ENCODE measurements at places on chromosomes 6 and 20.

GRCh38 chr6:55530931-55531330 is 48.1 kb downstream of the HMGCLL1 start:
- no peak for DNase-seq

GRCh38 chr6:38091613-38092012 is 272.1 kb downstream of the ZFAND3 start:
- DNase-seq, result no peak

GRCh38 chr6:155224618-155225017 is 39.2 kb upstream of the CLDN20 start:
- no peak for DNase-seq

- no peak for DNase-seq
These were observed 14.2 kb downstream of the SLC23A2 start for GRCh38 chr20:4987130-4987529.

GRCh38 chr6:18044108-18044783 is 56.8 kb upstream of the KIF13A start:
- no peak for DNase-seq

DNA sequence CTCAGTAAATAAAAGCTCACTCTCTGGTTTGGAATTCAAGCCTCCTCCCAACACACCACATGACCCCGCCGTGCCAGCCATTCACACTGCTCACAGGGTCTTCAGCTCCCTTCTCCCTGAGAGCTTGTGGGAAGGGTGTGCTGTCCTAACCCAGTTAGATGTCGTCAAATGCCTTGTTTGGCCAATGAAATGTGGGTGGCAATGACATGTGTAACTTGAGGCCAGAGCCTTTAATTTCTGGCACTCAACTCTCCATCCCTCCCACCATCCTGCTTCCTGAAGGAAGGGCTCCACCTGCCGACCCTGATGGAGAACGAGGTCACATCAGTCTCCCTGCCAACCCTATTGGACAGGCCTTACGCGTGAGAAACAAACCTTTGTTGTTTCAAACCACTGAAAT is 224.5 kb upstream of the AGPAT4 start:
- DNase-seq, result peak; percentile 49

- DNase-seq, result no peak
These were observed 340.9 kb upstream of the IRAK1BP1 start for GRCh38 chr6:78526432-78526831.

DNA sequence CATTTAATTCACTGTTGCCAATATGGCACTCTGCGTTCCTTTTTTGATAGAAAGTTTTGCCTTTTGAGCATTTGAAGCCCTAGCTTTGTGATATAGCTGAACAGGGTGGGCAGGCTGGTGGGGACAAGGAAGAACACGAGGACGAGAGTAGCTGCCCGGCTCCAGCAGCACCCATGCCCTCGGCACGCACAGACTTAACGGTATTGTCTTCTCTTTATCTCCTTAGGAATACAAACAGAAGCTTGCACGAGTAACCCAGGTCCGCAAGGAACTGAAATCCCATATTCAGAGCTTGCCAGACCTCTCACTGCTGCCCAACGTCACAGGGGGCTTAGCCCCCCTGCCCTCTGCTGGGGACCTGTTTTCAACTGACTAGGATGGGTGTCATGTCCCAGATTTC is 56.0 kb downstream of the RPRD1B start:
- DNase-seq, result no peak

GRCh38 chr20:6630514-6630913 is 137.0 kb upstream of the BMP2 start:
- DNase-seq, result no peak

DNA sequence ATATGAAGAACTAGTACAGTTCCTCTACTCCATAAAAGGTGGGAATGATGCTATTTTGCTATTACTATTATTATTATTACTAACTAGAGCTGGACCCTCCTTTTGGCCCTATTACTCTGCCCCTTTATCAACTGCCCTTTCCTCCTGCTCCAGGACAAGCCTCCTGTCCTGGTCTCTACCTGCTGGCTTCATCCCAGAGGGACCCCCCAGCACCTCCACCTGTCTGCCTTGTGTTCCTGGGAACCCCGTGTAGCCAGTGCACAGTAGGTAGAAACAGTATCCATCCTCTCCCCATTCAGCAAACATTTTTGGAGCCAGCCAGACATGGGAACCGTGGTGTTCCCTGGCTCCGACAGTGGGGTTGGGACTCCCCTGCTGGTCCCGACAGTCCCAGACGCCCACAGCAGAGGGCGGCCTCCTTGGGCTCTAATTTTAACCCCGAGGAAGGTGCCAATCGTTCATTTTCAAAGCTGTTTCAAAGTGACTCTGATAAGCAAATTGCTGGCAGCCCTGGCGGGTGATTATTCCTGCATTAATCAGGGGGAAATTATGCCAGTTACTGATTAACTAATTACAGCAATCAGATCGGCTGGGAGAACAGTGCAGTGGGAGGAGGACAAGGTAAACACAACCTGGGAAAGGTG is 44.2 kb upstream of the MDGA1 start:
- peak; percentile 20 for DNase-seq

GRCh38 chr6:52186075-52186474 is at the start of gene IL17A:
Gene IL17A (plus strand): TSS chr6:52186375. CDS start chr6:52186432, 57 bp downstream.
- no peak for DNase-seq

DNA sequence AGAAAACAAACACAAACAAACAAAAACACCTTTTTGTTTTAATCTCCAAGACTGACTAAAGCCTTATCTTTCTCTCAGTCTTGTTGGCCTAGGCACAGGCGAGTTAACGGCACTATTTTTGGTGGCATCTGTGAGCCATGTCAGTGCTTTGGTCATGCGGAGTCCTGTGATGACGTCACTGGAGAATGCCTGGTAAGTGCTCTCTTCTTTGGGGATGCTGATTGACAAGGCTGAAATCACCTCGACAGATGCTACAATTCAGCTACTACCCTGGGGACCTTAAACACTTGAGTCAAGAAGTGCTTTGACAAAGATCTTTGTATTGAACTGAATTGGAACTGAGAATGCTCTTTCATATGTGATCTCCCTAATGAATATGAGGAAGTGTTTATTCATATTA is 384.1 kb downstream of the LAMA2 start:
- no peak for DNase-seq

DNA sequence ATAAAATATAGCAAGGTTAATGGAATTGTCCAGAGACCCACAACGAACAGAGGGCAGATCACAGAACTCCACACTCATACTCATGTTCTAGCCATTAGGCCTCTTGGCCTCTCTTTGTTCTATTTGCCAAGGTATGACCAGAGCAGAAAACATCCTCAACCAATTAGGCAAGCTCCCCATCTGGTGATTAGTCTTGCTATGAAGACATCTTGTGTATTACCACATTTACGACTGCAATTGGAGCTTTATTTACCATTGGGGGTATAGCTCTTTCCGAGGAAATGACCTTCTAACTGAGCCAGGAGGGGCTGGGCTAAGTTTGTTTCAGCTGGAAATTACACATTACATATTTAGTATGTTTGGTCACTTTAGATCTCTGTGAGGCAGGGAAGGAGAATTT is 593.9 kb downstream of the CD109 start:
- peak; percentile 65 for DNase-seq

- peak; percentile 58 for DNase-seq
These were observed 277.5 kb downstream of the PTPRK start for GRCh38 chr6:128242765-128243403.

DNA sequence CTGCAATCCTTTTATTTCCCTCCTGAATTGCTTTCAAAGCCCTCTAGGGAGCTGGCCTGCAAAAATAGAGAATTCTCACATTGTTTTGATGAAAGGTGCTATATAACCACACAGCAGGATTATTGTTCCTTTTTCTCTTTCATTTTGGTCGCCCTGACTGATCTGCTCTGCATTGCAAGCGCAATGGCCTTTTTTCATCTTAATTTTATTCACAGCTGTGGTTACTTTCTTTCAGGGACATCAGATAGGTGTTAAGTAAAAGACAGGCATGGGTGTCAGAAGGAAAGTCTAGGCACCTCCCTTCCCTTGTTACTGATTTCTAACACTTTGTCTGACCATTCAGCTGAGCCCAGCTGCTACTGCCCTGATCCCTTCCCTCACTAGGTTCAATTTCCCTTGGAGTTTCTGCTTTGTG is 850.5 kb upstream of the MAP3K7 start:
- no peak for DNase-seq

GRCh38 chr20:18007534-18008292 is 38.9 kb downstream of the MGME1 start:
- DNase-seq, result no peak

GRCh38 chr20:53903652-53903987 is 166.8 kb downstream of the BCAS1 start:
- no peak for DNase-seq

All from fibroblast of upper back skin (primary cell).